ENCODE measurements at places on chromosomes 16 and 17. TPM values are rescaled to one million over a fixed set of nuclear protein-coding genes. Genes with fewer than 3 reads are reported as not detected.
A peak's percentile ranks its signal among the peaks of the same experiment; 100 is the strongest.

Gene KCNH4
- not detected for total RNA-seq

GRCh38 chr17:48027322-48027981, 10.1 kb downstream of the COPZ2 start:
- no peak for DNase-seq

- DNase-seq: no peak
These were observed 18.7 kb upstream of the ADGRG1 start for GRCh38 chr16:57609541-57610401.

Gene SREBF1
- total RNA-seq: 72.5 TPM

Gene UTS2R
- not detected for total RNA-seq

Gene HIRIP3
- 15.0 TPM for total RNA-seq

Gene ASGR2
- total RNA-seq: not detected

Gene OR1F1
- 0.58 TPM for total RNA-seq

DNA sequence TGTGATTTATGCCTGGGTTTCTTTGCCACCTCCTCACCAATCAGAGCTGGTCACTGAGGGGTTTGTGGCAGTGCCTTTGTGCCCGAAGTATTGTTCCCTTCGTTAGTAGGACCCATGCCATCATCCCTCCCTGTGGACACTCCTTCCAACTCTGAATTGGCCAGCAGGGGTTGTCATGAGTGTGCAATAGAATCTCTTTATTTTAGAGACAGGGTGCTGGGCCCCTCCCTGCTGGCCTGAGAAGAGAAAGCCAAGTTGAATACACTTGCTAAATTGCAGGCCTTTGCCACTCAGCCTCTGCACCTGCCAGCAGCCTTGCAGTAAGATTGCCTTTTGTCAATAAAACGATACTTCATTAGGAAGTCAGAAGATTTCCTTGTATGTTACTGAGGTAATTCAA, 40.7 kb upstream of the SLC12A3 start:
- DNase-seq: peak; percentile 58

Gene KRT31
- not detected for total RNA-seq

Gene ZKSCAN2
- 7.0 TPM for total RNA-seq

Gene KRTAP4-3
- total RNA-seq: not detected

Gene C16orf92
- not detected for total RNA-seq

DNA sequence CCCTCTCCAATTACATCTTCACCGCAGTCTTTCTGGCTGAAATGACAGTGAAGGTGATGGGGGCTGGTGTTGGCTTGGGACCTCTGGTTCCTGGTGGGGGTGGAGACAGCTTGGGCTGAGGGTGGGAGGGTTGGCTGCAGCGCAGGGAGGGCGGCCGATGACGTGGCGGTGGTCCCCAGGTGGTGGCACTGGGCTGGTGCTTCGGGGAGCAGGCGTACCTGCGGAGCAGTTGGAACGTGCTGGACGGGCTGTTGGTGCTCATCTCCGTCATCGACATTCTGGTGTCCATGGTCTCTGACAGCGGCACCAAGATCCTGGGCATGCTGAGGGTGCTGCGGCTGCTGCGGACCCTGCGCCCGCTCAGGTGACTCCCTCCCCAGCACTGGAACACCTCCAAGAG, 31.8 kb upstream of the ABCC3 start:
- DNase-seq: no peak

Gene G6PC1
- not detected for total RNA-seq

Gene IGF2BP1
- total RNA-seq: 0.09 TPM

DNA sequence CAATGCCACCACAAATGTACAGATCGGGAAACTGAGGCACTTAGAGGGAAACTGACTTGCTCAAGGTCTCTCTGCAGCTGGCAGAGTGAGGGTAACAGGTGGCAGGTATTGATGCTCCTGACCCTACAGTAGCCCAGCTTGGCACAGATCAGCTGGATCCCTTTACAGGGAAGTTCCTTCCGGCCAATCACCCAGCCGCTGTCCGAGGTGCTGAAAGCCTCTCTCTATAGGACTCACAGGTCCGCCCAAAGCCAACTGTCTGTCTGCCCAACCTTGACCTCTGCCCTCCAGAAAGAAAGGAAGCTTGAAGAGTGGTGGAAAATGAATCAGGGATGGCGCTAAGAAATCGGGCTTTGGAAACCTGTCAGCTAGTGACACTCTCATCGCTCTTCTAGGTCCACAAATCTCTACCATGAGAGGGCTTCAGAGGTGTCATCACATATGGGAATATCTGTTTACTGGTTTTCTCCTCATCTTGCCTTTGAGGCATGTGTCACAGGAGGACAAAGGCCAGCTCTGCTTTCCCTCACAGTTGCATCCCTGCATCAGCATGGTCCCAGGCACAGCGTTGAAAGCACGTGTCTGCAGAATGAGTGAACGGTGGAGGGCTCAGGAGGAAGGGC, 246.2 kb downstream of the KATNIP start:
- DNase-seq: peak; percentile 46

Gene TSR3
- 50.2 TPM for total RNA-seq

Gene CTRB1
- total RNA-seq: not detected

Gene TPPP3
- 0.84 TPM for total RNA-seq

DNA sequence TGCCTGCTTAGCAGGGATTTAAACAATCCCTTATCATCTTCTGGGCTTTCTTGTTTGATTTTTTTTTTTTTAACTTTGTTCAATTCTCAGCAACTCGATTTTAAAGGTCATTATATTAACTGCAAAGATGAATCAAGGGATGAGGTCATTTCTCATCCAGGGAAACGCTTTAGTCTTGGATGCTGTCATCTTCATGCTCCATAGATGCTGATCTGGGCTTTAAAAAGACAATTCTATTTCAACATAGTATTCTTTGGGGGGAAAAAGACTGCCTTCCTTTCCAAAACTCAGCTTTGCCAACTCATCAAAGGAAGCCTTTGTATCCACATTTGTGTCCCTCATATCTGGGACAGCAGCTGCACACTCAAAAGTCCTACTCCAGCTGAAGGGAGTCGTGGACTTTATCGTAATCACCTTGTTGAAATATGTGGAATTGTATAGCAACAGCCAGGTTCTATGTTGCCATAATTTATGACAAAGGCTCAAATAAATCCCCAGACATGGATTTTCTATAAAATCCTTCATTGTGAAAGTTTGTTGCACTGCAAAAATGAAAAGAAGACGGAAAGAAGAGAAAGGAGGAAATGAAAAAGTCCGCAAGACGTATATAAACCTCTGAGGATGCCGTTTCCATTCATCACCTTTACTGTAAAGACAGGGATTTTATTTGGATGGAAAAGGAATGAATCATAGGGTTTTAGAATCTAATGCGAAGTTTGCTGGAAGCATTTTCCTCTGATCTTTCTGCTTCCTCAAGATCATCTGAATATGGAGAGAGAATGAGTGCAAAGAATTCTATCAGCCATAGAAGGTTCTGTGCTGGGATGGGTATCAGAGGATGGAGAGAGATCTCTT, 48.6 kb upstream of the XYLT1 start:
- no peak for DNase-seq

GRCh38 chr16:81938326-81939163, 72.7 kb downstream of the SDR42E1 start:
- DNase-seq: no peak

Gene SLC6A2
- not detected for total RNA-seq
